ENCODE measurements at places on chromosomes 13 and 19. TPM values are rescaled to one million over a fixed set of nuclear protein-coding genes. Genes with fewer than 3 reads are reported as not detected.

Gene PODNL1
- 8.9 TPM for total RNA-seq

Gene TIMM29
- 31.8 TPM for total RNA-seq

Gene RUBCNL
- total RNA-seq = 1.9 TPM

Gene PALM3
- 6.7 TPM for total RNA-seq

Gene RASGRP4
- total RNA-seq = not detected

Gene CCDC169
- total RNA-seq = 7.0 TPM

Gene SIX5
- 2.0 TPM for total RNA-seq

Gene ZNF728
- not detected for total RNA-seq

Gene LTBP4
- 169 TPM for total RNA-seq

Gene POU2F2
- 53.4 TPM for total RNA-seq

Gene GPR12
- total RNA-seq = 2.5 TPM

- DNase-seq = no peak
These were observed 37.1 kb upstream of the ISYNA1 start for GRCh38 chr19:18475004-18475453.

DNA sequence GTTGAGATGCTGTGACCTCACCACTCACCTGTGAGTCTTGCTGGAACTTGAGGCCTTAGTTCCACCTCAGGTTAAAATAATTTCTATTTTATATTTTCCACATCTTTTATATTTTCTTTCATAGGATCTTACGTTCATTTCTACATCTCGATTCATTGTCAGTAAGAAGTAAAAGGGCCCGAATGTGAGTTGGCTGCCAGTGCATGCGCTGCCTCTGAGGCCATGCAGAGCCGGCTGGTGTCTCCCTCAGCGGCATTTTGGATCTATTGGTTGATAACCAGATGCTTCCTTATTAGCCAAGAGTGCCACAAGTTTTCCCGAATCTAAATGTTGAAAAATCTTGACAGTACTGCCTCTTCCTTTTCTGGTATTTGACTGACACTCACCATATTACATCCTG is 347.3 kb downstream of the TEX29 start:
- no peak for DNase-seq

- DNase-seq = no peak
These were observed 14.5 kb upstream of the ZNF414 start for GRCh38 chr19:8528500-8528899.

- no peak for DNase-seq
These were observed 287.2 kb downstream of the FOXO1 start for GRCh38 chr13:40379196-40379595.

GRCh38 chr19:46232029-46232428 is 2.5 kb downstream of the IGFL1 start:
- no peak for DNase-seq

- DNase-seq = no peak
These were observed 4.3 kb downstream of the KLF2 start for GRCh38 chr19:16328824-16329482.

DNA sequence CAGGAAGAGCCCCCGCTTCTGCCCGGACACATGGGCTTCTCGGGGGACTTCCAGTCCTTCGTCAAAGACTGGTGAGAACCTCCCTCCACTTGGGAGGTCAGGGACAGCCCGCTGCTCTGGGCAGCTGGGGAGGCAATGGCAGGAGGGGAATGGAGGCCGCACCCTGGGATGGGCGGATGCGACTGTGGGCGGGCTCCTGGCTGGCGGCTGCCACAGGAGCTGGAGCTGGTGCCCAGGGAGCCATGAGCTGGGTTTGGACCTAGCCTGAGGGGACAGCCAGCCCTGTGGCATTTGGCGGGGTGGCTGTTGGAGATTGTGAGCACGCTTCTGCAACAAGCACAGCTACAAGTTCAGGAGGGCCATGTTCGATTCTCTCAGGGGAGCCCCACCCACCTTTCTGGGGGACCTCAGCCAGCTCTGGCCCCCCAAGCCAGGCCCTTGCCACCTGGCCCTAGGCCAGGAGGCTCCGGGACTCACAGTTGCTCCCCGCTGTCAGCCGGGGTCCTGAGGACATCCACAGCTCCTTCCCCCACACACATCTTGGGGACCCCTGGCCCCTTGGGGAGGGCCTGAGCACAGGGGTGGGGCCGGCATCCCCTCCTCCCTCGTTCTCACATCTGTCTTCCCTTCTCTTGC is 3.0 kb upstream of the TGFBR3L start:
- peak; percentile 11 for DNase-seq

- DNase-seq = no peak
These were observed 88.6 kb downstream of the SPACA7 start for GRCh38 chr13:112464720-112465119.

DNA sequence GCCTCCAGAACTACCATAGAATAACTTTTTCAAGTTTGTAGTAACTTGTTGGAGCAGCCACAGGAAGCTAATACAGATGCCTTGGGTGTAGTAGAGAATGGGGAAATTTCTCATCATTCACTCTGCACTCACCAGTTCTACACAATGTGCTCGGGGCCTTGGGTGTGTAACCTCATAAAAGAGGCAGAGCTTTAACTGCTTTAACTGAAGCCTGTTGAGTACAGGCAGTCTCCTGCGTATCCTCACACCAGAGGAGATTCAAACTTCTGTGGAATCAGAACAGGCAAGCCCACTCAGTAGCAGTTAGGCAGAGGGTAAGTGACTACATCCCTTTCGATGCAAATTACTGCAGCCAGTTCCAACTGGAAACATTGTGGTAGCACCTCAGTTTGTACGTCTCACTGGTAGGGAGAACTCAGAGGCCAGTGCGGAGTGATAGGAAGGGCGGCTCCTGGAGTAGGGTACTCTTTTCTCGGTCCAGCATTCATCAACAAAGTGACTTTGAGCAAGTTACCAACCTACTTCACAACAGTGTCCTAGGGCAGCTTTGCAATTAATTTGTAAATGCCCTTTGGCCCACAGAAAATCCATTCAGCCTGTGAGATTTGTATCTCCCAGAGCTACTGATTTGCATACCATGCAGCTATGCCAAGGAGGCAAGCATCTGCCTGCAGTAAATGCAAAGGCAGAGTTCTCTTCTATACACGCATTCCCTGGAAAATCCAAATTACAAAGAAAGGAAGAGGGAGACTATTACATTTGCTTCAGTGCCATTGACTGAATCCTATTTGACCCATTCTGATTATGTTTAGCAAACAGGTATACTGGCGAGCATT is 904.3 kb downstream of the DIAPH3 start:
- DNase-seq = no peak

- DNase-seq = no peak
These were observed 9.6 kb downstream of the PRR22 start for GRCh38 chr19:5774921-5775320.

GRCh38 chr13:76473552-76474134 is 412.6 kb downstream of the KCTD12 start:
- DNase-seq = peak; percentile 79

- no peak for DNase-seq
These were observed 1135.0 kb downstream of the SLITRK1 start for GRCh38 chr13:82747291-82747690.

GRCh38 chr13:99459099-99459850 is 42.0 kb upstream of the TM9SF2 start:
- no peak for DNase-seq

GRCh38 chr19:30563691-30564090 is 191.5 kb downstream of the ZNF536 start:
- no peak for DNase-seq

GRCh38 chr19:29896802-29897201 is 45.2 kb upstream of the URI1 start:
- DNase-seq = no peak

- DNase-seq = no peak
These were observed 1335.3 kb downstream of the EFNB2 start for GRCh38 chr13:105200181-105200580.

GRCh38 chr19:4052114-4052992 is 14.3 kb downstream of the ZBTB7A start:
- no peak for DNase-seq

- peak; percentile 71 for DNase-seq
These were observed 693 bp upstream of the TMED1 start for GRCh38 chr19:10836479-10837330.

- DNase-seq = no peak
These were observed 401.2 kb downstream of the IRS2 start for GRCh38 chr13:109385242-109385560.

DNA sequence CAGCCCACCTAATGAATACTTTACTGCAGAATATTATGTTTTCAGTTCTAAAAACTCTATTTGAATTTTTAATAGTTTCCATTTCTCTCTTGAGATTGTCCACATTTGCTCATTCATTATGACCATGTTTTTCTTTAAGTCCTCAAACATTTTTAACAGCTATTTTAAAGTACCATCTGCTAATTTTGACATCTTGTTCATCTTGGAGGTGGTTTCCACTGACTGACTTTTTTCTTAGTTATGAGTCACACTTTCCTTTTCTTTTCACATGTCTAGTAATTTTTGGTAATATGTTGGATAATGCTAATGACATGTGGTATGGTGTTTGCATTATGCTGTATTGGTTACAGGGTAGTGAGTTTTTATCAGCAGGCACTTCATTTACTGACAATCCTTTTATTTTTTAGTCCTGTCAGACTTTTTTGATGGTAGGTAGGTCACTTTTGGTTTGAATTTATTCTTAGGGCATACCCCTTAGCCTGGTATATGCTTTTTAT is 15.4 kb upstream of the ESD start:
- no peak for DNase-seq

DNA sequence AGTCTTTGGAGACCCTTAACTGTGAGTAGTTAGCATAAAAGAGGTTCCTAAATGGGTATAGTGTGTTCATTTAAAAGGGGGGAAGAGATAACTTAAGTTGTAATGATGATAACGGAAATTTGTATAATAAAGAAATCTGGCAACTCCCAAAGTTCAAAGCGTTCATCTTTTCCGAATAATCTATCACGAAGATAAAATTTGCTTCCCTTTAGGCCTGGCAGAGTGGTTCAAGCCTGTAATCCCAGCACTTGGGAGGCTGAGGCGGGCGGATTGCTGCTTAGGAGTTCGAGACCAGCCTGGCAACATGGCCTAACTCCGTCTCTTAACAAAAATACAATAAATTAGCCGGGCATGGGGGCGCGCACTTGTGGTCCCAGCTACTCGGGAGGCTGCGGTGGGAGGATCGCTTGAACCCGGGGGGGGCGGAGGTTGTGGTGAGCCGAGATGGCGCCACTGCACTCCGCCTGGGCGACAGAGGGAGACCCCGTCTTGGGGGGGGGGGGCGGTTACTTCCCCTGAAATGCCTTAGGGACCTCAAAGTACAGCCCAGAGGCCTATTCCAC is 934 bp downstream of the N4BP2L2 start:
- peak; percentile 49 for DNase-seq

DNA sequence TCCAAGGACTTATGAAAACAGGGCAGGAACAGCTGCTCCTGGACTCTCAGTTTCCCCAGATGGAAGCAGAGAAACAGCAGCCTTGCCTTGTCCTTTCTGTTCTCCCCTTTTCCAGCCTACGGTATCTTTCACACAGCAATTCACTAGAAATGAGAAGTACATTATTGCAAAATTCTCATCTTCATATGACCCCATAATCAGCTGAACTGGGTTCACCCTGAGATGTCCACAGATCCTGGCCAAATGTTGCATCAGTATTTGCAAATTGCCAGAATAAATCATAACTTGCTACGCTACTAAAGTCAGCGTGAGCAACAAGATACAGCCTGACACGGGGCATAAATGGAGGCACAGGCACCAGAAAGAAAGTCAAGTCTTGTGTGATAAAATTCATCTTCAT is 16.1 kb downstream of the VSTM1 start:
- no peak for DNase-seq

All from glutamatergic neuron (in vitro differentiated cells).